Activated CD8-positive, alpha-beta T cell treated with anti-CD3 and anti-CD28 coated beads, Interleukin-2, amount 10 ng/mL, durations not matched to agents 7 days and 5 days (primary cell): ENCODE measurements at places on chromosomes 2 and 18.
A peak's percentile ranks its signal among the peaks of the same experiment; 100 is the strongest.

- no peak for DNase-seq
Observed at GRCh38 chr18:61333271-61333745, at the start of gene CDH20. Gene CDH20 (plus strand): TSS chr18:61333430.

GRCh38 chr2:168165397-168165796, 82.0 kb downstream of the STK39 start:
- no peak for DNase-seq

GRCh38 chr2:48714245-48714644, 41.3 kb downstream of the LHCGR start:
- no peak for DNase-seq

DNA sequence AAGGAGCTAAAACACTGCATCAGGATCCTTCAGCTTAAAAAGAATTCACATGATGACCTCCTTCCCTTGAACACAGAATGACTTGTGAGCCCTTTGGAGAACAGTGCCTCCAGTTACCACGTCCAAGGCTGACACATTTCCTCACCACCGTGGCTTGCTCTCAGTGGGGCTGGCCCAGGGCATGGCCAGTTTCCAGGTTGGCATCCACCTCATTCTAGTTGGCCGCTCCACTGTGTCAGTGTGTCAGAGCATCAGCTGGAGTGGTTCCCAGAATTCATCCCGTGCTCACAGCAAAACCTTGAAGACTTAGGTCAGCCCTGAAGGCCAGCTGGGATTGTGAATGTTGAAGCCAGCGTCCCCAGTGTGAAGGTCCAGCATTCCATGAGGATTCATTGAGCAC, 158.5 kb downstream of the INSIG2 start:
- DNase-seq: no peak

GRCh38 chr18:67517444-67517765, 885 bp upstream of the DSEL start:
- no peak for DNase-seq

- no peak for DNase-seq
Observed at GRCh38 chr18:6745504-6746031, 16.1 kb downstream of the ARHGAP28 start.

DNA sequence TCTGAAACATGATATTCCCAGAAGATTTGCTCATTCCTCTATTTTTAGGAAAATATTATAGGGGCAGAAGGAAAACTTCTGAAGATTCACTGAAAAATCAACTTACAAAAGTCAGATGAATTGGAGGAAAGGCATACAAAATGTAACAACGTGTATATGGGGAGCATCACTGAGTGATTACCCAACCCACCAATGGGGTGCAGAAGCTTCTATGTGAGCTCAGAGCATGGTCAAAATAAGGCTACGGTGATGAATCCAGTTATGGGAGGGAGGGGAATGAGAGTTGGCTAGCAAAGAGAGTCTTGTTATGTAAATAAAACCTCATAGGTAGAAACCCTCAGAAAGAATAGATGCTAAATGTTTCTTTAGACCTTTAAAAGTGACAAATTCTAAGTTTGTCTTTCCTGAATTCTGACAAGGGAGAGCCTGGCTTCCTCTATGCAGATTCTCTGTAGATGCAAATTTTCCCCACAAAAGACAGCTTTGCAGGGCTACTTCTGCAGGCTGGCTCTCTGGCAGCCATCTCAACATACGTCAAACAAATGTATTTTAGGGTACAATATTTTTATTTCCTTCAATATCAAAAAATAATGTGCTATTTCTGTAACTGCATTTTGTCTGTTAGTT, 171.4 kb upstream of the NDUFV2 start:
- DNase-seq: no peak

- peak; percentile 40 for DNase-seq
Observed at GRCh38 chr2:10042301-10043161, 819 bp upstream of the KLF11 start.

- no peak for DNase-seq
Observed at GRCh38 chr18:61326407-61326806, 6.8 kb upstream of the CDH20 start.
